ENCODE measurements at places on chromosomes 13 and 19.

- DNase-seq: no peak
Measured at GRCh38 chr13:76267216-76267615, 619.0 kb downstream of the KCTD12 start.

GRCh38 chr13:104595511-104595910, 1529.3 kb upstream of the SLC10A2 start:
- no peak for DNase-seq

- DNase-seq: no peak
Measured at GRCh38 chr19:20250121-20250520, 83.1 kb downstream of the ZNF486 start.

GRCh38 chr19:918481-919198, 1.5 kb downstream of the KISS1R start:
- no peak for DNase-seq

DNA sequence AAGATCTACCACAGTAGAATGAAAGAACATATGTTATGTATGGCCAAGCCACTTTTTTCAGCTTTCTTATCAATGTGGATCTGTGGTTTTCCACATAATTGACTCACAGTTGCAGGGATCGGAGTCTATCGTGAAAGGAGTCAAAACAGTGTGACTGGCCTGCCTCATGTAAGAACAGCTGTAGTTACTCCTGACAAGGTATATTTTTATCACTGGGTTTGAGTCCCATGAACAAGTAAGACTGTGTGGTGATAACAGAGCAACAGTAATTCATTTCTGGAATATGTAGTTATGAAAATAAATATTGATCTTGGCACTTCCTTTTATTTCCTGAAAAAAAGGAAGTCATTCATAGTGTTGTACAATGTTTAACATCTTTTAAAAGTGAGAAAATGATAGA, 416.6 kb downstream of the KLF12 start:
- peak; percentile 90 for DNase-seq

Data from mammary epithelial cell (primary cell).